ENCODE measurements at places on chromosomes 2 and 18.

DNA sequence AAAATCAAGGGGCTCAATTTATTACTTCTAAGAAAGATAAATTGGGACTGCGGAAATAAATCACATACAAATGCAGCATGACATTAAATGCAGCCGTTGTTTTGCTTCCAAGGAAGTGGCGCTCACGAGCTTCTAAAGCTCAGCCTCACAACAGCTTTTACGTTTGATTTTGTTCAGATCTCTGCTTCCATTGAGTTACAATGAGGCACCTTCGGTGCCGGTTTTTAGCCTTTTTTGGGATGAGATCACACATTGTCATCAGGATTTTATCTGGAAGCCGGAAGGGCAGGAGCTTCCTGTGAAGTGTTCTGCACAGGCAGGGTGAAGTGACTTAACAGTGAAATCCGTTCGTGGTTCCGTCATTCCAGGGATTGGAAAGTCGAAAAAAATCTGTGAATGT, 209.8 kb downstream of the DCDC2C start:
- DNase-seq, result no peak

DNA sequence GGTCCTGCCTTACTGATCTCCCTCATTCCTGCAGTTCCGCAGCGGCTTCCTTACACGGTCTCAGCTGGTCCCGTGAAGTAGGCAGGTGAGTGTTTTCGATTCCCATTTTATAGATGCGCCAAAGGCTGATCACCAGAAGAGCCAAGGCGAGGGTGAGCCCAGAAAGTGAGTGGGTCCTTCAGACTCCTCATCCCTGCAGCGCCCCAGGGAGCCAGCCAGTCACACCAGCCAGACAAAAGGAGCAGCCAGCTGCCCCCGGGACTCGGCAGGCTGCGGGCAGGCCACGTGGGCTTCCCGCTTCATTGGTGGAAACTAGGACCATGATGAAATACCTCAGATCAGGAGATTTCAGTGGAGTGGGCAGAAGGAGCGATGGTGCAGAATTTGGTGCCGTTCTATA, 85.9 kb downstream of the SMAD7 start:
- DNase-seq, result no peak

DNA sequence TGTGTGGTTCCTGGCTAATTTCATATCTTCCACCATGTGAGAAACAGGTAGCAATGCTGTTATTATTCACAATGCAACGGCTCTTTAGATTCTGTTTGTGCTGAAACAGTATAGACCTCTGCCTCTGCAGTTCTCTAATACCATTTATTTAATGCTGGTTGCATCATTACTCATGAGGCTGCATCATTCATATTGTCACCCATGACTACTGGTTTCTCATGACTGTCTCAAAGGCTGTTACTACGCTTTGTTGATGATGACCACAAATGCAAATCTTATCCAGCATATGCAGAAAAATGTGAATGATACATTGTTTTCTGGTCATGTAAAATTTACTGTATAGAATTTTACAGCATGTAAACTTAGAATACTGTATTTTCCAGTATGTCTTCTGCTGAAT, 22.5 kb downstream of the CAVIN2 start:
- DNase-seq, result no peak

GRCh38 chr2:128732976-128733431, 414.3 kb upstream of the HS6ST1 start:
- no peak for DNase-seq

- DNase-seq, result no peak
Measured at GRCh38 chr2:215447056-215447455, 11.2 kb upstream of the FN1 start.

DNA sequence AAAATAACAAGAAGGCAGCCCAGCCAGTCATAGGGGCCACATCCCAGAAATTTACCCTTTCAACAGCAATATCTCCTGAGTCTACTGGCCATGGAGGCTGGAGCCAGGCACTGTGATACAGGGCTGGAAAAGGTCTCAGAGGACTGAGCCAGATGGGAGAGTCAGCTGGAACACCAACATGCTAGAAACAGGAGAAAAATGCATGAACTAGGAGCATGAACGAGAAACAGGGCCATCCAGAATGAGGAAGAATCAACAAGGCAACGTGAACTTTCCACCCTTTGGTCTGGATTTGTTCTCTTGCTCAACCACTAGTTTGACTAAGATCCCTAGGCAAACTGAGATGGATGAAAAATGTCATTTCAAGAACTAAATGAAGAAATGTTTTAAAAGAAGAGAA, 13.1 kb downstream of the PID1 start:
- no peak for DNase-seq

GRCh38 chr18:49663899-49664890, 102.3 kb downstream of the LIPG start:
- DNase-seq, result no peak

DNA sequence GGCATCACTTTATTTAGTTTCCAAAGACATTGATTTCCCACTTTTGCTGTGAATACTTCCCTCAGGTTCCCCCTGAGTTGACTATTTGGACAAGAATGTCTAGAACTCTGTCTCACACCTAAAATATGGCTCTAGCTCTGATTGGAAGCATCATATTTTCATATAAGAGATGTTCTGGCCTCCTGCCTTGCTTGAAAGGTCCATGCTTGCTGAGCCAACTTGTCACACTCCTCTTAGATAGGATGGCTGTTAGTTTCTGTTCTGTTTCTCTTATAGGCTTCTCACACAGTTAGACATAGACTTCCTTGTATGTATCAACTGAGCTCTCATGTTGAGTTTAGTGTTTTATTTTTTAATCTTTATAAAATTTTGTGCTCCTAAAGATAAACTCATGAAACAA, 87.1 kb downstream of the CNTNAP5 start:
- no peak for DNase-seq

- no peak for DNase-seq
Measured at GRCh38 chr18:51778115-51778514, 561.9 kb upstream of the DCC start.

GRCh38 chr2:53562407-53562806, 205.2 kb upstream of the CHAC2 start:
- no peak for DNase-seq

DNA sequence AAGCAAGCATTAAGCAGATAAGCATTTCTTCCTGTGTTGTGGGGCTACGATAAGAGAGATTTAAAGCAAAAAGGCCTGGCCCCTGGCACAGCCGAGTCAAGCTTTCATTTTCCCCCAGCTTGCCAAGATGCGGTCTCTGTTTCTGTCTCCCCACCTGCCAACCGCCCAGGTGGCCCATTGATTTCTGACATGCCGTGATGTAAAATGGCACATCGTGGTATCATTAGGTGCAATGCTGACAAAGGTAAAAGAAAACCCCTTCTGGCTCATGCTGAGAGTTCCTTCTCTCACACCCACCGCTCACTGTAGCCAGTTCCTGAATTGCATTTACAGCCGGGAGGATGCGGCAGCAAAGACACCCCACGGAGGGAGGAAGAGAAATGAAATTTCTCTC, 62.8 kb downstream of the BOD1L2 start:
- DNase-seq, result no peak

- DNase-seq, result no peak
Measured at GRCh38 chr2:174484573-174484972, 2.3 kb downstream of the GPR155 start.

DNA sequence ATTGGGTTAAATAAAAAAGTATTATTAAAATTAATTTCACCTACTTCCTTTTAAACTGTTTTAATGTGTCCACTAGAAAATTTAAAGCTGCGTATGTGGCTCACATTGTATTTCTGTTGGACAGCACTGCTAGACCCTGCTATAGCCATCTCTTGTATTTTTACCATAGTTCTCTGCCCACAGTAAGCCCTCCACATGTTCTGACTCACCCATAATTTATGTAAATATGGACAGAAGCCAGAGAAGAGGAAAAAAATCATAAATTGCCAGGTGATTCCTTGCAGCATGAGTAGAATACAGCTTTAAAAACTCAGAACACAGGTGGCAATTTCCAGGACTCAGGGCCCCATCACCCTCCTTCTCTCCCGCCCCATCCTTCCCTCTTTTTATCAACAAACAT, 142.4 kb upstream of the MEX3C start:
- no peak for DNase-seq

DNA sequence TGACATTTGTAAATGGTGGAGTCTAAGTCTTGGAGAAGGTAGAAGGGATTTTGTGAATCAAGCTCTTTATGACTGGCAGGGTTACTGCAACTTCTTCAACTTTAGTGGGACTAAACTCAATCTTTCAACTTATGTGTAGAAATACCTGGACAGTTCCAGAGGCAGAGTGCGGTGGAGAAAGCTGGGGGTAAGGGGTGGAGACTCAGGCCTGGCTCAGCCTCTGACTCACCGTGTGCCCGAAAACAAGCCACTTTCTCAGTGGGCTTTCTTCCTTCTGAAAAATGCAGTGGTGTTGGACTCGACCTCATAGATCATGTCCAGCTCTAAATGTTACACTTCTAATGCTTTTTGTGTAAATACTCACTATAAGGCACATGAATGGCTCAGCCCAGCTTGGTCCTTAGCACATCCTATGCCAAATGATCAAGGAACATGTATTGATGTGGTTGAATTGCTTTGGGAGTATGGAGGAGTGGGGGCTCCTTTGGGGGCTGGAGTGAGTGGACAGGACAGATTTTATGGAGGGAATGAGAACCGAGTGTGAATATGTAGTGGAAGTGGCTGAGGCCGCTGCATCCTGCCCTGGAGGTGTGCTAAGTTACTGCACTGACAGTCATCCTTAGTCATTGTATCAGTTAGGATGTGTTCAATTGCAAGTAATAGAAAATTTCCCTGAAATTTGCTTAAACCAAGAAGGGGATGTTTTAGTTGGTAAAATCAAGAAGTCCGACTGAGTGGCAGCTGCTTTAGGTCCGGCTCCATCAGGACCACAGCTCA, 32.2 kb upstream of the IGFBP5 start:
- DNase-seq, result no peak

GRCh38 chr18:59837586-59837985, 62.2 kb upstream of the PMAIP1 start:
- peak; percentile 19 for DNase-seq

DNA sequence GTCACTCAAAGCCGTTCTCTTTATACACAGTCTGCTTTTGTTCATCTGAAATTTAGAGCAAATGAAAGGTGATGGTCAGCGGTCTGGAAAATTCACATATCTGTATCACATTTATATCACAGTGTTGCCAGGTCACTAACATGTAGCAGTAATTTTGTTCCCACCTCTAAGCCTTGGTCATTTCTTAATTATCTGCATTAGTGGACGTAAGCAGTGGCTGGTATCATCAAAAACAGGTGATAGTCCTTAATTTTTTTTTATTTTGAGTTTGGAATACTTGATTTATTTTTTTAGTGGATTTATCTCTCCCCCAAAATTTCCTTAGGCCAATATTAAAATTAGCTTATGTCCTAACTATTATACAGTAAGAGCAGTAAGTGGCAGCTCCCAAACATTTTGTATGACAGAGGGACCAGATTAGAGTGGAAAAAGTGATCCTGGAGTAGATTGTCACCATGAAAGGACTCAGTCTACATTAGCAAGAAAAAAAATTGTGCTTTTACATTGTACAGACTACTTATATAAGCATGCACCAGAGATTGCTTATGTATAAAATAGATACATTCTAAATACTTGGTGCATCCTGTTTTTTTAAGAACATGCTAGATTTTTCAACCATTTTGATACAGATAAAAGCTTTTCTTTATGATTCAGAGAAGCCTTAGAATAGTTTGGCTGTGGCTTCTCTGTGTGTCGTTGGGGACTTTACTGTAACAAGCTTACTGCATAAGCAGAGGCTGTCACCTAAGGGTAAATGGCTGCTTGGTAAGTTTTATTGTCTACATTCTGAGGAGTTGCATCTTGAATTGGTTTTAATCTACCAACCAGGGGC, 65.0 kb downstream of the MAPRE2 start:
- no peak for DNase-seq

DNA sequence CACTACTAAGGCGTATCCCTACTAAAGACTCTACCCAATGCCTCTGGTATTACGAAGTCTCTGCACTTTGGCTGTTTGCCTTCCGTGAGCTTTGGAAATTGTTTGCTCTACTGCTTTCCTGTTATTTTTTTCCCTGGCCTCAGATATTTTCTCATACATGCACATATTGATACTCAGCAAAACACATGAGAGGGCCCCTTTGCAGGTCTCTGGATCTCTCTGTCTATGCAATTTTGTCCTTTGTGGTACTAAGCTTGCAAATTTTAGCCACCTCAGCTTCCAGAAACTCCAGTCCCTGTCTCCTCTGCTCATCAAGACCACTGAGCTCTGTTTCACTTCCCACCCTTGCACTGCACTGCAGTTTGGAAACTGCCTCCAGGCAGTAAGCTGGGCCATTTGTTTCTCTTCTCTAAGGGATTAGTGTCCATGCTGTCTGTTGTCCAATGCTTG, 46.6 kb downstream of the TAF1B start:
- DNase-seq, result no peak

DNA sequence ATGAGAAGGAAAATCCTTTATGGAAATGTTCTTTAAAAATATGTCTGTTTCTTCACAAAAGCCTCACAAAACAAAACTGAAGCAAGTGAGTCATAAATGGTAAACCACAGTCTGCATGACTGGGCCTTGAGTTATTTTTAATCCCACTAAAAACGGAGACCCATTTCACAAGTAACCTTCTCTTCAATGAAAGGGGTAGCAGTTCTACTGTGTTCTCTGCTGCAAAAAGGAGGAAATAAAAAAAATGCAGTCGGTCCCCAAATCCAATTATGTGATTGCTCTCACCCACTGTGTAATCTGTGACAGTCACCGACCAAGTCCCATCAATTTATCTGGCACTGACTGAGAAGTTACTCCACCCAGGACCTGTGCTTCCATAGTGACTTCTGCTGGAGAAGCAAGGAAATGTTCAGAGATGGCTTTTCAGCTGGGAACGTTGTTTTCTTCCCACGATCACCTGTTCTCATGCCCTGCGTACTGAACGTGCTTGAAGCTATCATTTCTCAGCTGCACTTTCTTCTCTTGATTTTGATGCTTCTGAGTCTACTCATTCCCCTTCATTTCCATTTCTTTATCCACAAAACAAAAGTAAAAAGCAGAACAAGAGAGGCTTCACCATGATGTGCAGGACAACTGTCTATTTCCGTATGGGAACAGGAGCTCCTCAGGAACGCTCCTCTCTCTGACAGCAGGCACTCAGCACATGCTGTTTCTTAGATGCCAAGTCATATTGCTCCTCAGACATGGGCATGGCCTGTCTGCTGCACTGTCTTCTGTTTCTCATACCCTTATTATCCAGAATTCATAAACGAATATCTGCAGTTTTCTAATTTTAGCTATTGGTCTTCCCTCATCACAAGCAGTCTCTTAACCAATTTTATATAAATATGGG, 80.0 kb upstream of the TMEM200C start:
- no peak for DNase-seq

- no peak for DNase-seq
Measured at GRCh38 chr18:29361843-29362242, 1184.9 kb upstream of the CDH2 start.

- DNase-seq, result no peak
Measured at GRCh38 chr2:187118331-187119099, 269.5 kb upstream of the ZSWIM2 start.

DNA sequence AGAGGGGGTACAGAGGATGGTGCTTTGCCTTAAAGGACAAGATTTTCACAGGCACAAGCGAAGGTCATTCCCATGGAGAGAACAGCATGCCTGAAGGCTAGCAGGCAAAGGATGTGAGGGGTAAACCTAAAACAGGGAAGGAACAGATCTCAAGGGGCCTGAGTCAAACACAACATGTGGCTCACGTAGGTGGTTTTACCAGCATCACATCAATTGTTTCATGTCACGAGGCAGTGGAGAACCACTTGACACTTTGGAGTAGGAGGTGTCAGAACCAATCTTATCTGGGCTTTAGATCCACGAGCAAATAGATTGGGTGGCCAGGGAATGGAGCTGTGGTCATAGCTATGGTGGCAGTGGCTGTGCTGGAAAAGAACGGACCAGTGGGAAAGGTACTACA, 8.4 kb downstream of the COX5B start:
- no peak for DNase-seq

All from activated naive CD8-positive, alpha-beta T cell treated with anti-CD3 and anti-CD28 coated beads for 36 hours (primary cell).